Astrocyte (in vitro differentiated cells and primary cell): ENCODE measurements at places on chromosomes 12 and 14. TPM values are rescaled to one million over a fixed set of nuclear protein-coding genes. Genes with fewer than 3 reads are reported as not detected.

GRCh38 chr12:116616536-116617248 is 57.5 kb downstream of the MAP1LC3B2 start:
- DNase-seq = no peak
- peaks cover 3% of the 10 kb centered on the region for H3K27me3 ChIP-seq
- no peaks in the 10 kb centered on the region for H3K36me3 ChIP-seq
- H3K4me1 ChIP-seq = no peaks in the 10 kb centered on the region
- no peak overlapping the region for H3K4me3 ChIP-seq

- H3K27ac ChIP-seq = no peak overlapping the region
- H3K27me3 ChIP-seq = no peaks in the 10 kb centered on the region
- peaks cover 8% of the 10 kb centered on the region for H3K36me3 ChIP-seq
- DNase-seq = no peak
Observed at GRCh38 chr14:45222485-45223262, 30.3 kb downstream of the MIS18BP1 start.

DNA sequence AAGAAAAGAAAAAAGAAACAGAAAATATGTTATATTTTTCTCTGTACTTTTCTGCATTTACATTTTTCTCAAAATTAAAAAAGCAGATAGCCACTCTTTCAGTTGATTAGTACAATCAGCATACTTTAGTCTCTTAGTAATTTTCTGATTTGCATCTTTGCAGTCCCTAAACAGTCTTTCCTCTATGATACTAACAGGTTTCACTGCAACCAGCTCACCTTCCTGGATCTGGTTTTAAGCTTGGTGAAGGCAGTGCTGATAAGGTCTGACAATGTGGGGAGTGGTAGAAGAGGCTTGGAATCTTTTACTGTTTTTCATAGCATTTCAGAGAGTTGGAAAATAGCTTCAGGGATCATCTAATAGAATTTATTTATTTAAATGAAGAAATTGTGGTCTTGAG is 457.6 kb downstream of the ZFP36L1 start:
- no peak overlapping the region for H3K4me3 ChIP-seq
- no peaks in the 10 kb centered on the region for H3K27me3 ChIP-seq
- no peak for DNase-seq
- no peaks in the 10 kb centered on the region for H3K36me3 ChIP-seq
- no peaks in the 10 kb centered on the region for H3K4me1 ChIP-seq

- peaks cover 7% of the 10 kb centered on the region for H3K27me3 ChIP-seq
- no peaks in the 10 kb centered on the region for H3K36me3 ChIP-seq
- H3K4me3 ChIP-seq = no peak overlapping the region
- H3K4me1 ChIP-seq = no peaks in the 10 kb centered on the region
Observed at GRCh38 chr12:106745181-106745745, 29.2 kb upstream of the RIC8B start.

GRCh38 chr14:72812292-72812851 is 81.5 kb downstream of the DPF3 start:
- H3K4me1 ChIP-seq = no peaks in the 10 kb centered on the region
- H3K27me3 ChIP-seq = no peaks in the 10 kb centered on the region
- DNase-seq = no peak
- no peak overlapping the region for H3K27ac ChIP-seq
- no peak overlapping the region for H3K4me3 ChIP-seq

TAS2R7 gene
- total RNA-seq = not detected in 2 replicates

DNA sequence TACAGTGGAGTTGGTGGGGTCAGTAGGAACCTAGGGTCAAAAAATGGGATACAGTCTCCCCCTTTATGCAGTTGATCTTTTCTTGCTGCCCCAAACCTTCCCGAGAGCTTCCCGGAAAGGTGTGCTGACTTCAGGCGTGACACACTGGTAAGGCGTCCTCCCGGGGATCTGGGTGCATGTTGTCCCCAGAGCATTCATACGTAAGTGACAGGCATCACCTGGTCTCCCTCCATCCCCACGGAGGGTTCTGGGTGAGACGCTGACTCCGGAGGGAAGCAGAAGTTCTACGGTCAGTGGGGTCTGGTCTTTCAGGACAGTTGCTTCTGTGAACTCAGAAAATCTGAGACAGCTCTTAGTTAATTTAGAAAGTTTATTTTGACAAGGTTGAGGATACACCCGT is 159.6 kb upstream of the RTL1 start:
- H3K27ac ChIP-seq = no peak overlapping the region
- H3K36me3 ChIP-seq = peaks cover 36% of the 10 kb centered on the region
- DNase-seq = no peak
- H3K27me3 ChIP-seq = no peaks in the 10 kb centered on the region
- H3K4me3 ChIP-seq = no peak overlapping the region
- peaks cover 13% of the 10 kb centered on the region for H3K4me1 ChIP-seq

DNA sequence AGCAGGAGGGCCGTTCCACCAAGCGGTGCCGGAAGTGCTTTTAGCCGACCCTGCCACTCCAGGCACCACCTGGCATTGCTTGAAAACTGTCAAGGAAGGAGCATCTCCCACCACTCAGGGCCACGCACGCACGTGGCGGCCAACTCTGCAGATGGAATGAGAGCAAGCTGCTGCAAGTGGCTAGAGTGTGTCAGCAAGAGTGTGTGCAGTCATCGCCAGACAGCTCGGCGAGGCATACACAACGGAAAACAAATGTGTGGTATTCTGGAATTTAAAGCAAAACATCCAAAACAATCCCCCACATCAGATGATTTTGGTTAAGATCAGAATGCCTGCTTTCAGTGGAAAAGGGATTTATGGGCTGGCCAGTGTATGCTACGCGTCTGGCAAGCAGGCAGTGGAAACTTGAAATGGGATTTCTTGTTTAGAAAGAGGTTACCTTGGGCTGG is 11.2 kb downstream of the CD9 start:
- no peaks in the 10 kb centered on the region for H3K36me3 ChIP-seq
- peaks cover 22% of the 10 kb centered on the region for H3K4me1 ChIP-seq
- H3K4me3 ChIP-seq = no peak overlapping the region
- H3K27ac ChIP-seq = peak overlapping the region; percentile 49
- peak; percentile 95 for DNase-seq

- DNase-seq = peak; percentile 61
- no peak overlapping the region for H3K4me3 ChIP-seq
- no peaks in the 10 kb centered on the region for H3K36me3 ChIP-seq
- peak overlapping the region; percentile 23 for H3K27ac ChIP-seq
Observed at GRCh38 chr12:78963439-78964227, 99.1 kb downstream of the SYT1 start.

DNA sequence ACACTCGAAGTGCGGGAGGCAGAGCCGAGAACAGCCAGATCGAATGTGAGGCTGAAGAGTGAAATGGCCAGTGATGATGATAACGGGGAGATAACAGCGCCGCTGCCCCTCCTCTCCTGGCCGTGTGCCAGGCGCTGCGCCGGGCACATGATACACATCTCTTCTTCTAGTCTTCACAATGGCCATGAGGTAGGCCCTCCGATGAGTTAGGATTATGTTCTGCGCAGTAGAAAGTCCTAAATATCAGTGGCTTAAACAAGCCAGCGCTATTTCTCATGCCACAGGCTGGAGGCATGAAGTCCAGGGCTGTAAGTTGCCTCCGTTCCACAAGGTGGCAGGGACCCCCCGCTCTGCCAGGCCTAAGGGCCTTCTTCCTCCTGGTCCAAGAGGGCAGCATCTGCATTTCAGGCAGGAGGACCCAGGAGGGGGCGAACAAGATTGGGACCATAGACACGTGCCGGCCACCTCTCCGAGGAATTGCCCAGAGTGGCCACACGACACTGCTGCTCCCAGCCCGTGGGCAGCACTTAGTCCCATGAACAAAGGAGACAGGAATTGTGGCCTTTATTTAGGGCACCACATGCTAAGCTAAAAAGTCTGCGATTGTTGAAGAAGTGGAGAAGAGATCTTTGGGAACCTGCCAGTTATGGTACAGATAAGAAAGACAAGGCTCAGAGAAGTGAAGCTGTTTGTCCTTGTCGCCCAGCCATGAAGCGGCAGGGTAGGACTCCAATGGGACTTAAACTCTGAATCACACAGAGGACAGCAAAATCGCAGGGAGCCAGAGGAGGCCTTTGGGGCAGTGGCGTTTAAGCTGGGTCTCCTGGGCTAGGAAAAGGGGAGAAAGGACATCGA is 10.9 kb upstream of the HVCN1 start:
- H3K36me3 ChIP-seq = no peaks in the 10 kb centered on the region
- H3K4me3 ChIP-seq = no peak overlapping the region
- no peak overlapping the region for H3K27ac ChIP-seq
- H3K4me1 ChIP-seq = peaks cover 5% of the 10 kb centered on the region

DNA sequence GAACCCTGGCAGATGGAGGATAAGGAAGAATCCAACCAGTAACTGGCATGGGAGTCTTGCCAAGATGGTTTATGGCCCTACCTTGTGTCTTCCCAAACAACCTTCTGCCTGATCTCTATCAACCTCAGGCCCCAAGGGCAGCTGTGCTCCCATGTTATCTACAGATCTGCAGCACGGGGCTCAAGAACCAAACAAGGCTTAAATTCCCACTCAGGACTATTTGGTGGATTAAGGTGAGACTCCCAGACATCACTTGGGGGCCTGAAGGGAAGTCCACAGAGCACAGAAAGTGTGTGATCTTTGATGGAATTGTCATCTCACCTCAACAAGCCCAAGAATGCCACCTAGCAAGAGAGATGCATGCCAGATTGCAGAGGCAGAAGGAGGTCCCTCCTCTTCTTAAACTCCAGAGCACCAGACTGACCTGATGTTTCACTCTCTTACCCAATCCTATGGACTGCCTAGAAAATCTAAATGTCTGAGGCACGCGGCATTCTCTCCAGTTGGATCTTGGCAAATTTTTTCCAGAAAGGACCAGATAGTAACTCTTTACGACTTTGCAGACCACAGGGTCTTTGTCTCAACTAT is 759.5 kb upstream of the TBX3 start:
- H3K27ac ChIP-seq = no peak overlapping the region
- H3K36me3 ChIP-seq = no peaks in the 10 kb centered on the region
- H3K4me1 ChIP-seq = peaks cover 7% of the 10 kb centered on the region
- DNase-seq = no peak
- no peak overlapping the region for H3K4me3 ChIP-seq

FOXA1 gene
- 0.11 TPM in 1 of 2 replicates, not detected in the other for total RNA-seq

CLEC4D gene
- not detected in 2 replicates for total RNA-seq

KRT85 gene
- total RNA-seq = not detected in 2 replicates
